Right forelimb (tissue), 1 donor: ENCODE measurements at places on chromosomes 7 and 10.
A peak's percentile ranks its signal among the peaks of the same experiment; 100 is the strongest.

DNA sequence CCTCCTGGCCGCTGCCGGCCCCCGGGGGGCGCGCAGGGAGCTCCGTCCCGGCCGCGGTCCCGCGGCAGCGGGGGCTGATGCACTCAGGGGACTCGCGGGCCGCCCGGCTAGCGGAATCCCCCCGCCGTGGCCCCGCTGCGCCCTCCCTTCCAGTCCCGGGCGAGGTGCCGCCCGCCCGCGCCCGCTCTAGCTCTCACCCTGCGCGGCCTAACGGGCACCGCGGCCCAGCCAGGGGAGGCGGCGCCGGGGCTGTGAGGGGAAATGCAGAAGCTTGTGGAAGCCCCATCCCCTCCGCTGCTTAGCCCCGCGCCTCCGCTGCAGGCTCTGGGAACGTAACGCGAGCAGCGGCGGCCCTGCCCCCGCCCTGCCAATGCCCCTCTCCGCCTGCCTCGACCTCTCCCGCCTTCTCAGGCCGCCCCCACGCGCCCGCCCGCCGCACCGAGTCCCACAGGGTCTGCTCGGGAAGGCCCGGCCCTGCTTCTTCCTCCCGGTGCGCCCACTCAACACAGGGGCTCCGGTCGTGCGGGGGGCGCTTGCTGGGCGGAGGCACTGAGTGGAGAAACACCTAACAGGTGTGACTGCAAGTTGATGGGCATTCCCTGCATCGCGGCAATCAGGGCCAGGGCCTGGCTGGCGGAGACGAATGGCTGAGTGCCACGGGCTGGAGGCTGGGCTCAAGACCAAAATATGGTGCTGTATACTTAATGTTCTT lies 384 bp upstream of the TMEM229A start:
- peak; percentile 53 for DNase-seq

DNA sequence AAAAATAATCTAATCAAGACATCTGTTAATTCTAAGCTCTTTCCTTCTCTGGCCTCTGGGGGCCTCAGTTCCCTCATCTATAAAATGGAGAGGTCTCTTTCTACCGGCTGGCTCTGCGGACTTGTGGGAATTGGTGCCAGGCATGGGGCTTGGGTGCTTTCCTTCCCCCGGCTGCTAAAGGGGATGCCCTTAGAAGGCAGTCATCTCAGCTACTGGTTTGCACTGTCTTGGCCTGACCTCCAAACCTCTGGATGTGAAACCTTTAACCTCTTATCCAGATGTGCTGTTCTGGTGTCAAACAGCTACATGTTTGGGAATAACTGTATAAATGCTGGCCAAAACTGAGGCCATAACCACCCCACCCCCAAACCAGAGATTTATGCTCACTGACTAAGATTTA lies 320.0 kb downstream of the RPS24 start:
- no peak for DNase-seq

- peak; percentile 76 for DNase-seq
Measured at GRCh38 chr10:23067939-23068775, 27.2 kb upstream of the MSRB2 start.

DNA sequence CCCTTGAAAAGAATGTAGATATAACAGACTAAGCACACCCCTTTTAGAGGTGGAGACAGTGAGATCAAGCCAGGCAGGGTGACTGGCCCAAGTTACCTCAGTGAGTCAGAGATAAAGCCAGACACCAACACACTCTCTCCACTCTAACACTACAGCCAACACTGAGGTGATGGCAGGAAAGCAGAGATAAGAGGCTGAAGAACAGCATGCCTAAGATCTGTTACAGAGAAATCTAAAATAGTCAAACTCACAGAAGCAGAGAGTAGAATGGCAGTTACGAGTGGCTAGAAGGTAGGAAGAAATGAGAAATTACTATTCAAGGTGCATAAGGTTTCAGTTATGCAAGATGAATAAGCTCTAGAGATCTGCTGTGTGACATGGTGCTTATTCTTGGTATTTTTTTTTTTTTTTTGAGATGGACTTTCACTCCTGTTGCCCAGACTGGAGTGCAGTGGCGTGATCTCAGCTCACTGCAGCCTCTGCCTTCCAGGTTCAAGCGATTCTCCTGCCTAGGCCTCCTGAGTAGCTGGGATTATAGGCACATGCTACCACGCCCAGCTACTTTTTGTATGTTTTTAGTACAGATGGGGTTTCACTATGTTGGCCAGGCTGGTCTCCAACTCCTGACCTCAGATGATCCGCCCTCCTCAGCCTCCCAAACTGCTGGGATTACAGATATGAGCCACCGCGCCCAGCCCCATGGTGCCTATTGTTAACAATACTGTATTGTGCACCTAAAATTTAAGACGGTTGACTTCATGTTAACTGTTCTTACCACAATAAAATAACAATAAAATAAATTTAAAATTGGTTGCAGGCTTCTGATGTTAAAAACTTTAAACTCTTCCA lies 28.7 kb downstream of the ICA1 start:
- no peak for DNase-seq

- no peak for DNase-seq
Measured at GRCh38 chr7:157411580-157411979, 74.8 kb downstream of the DNAJB6 start.

DNA sequence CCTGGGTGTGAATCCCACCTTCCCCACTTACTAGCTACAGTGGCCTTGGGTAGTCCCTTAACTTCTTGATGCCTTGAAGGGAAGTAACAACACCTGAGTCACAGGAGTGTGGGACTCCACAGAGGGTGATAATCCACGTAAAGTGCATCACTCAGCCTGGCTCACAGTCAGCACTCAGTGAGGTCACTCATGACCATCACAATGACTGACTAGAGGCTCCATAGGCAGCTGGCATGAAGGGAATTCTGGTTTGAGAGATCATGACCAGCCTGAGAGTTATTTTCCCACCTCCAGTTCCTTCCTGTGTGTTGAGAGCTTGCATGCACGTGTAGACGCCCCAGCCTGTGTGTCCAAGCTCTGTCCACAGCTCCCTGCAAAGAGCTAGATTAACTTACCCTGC lies 34.8 kb downstream of the NEUROG3 start:
- no peak for DNase-seq

- DNase-seq: no peak
Measured at GRCh38 chr10:113959383-113959760, 84.3 kb upstream of the ADRB1 start.

DNA sequence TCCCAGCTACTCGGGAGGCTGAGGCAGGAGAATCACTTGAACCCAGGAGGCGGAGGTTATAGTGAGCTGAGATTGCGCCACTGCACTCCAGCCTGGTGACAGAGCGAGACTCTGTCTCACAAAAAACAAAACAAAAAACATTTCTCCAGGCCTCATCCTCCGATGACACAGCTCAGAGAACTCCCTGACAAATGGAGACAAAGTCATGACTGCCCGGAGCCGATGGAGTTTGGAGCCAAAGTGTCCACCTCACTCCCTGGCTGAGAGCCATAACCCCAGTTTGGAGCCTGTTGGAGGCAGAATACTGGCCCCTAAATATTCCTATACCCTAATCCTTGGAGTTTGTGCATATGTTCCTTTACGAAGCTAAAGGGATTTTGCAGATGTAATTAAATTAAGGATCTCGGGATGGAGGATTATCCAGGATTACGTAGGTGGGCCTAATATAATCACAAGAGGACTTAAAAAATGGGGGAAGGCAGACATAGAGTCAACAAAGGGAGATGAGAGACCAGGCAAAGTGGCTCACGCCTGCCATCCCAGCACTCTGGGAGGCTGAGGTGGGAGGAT lies 22.7 kb downstream of the SSC4D start:
- DNase-seq: no peak

DNA sequence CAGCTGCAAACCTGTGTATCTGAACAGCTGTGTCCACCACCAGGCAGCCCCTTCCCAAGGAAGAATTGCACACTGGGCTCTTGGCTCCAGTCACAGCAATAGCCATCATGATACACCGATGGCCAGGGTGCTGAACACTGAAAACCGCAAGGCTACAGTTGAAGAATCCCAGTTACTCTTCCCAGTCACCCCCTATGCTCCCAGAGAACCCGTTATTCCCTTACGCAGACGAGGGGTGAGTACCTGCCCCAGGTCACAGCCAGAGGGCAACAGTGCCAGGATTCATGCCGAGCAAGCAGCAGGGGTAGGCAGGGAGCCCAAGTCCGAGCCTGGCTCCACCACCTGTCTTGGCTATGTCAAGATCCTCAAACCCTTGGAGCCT lies 57.8 kb downstream of the RASGEF1A start:
- no peak for DNase-seq

GRCh38 chr10:132521466-132522102 lies 16.0 kb upstream of the INPP5A start:
- DNase-seq: peak; percentile 27

GRCh38 chr10:76051007-76051936 lies 619.8 kb downstream of the LRMDA start:
- DNase-seq: no peak

DNA sequence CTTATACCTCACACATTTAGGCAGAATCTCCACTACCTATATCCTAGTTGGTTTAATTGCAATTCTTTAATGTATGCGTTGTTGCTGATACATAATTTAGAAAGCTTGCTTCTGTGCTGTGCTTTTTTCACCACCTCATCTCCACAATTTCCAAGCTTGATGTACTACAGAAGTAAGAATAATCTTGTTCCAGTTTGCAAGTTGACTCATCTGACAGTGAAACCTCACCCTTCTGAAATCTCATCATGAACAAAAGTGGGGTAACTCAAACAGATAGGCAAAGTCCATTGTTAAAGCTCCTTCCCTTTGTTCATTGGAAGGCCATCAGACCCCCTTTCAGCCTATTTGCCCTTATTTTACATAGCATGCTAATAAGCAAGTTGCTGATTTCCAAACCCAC lies 13.6 kb downstream of the EIF4EBP2 start:
- no peak for DNase-seq

DNA sequence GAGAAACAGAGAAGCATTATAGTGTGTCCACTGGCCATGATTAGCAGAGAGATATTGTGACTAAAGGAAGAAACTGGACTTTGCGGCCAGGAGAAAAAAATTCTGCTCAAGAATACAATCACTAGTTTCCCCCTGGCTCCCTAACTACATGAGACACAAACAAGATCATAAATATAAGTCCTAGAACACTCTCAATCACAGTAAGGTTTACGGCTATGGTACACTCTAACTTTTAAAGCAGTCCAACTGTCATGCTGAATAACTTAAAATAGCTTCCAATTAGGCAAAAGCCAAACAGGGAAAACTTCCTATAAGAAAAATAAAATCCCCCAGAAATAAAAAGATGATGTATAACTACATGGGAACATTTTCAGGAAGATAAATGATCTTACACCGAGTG lies 132.1 kb downstream of the STRA8 start:
- DNase-seq: no peak

DNA sequence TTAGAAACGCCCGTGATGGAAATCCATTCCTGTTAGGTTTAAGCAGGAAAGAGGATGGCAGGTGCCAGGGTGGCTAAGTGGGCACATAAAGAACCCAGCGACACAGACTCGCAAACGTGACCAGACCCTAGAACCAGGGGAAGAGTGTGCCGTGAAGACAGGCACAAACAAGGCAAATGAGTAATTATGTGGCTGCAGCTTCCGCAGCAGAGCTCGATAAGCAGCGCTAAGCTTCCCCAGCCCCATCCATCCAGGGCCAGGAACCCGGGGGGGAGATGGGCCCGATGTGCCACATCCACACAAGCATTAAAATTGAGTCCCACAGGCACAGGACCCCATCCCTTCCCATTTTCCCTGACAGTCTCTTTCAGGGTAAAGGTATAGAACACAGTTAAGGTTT lies 14.0 kb upstream of the ZFAND2A start:
- DNase-seq: no peak

DNA sequence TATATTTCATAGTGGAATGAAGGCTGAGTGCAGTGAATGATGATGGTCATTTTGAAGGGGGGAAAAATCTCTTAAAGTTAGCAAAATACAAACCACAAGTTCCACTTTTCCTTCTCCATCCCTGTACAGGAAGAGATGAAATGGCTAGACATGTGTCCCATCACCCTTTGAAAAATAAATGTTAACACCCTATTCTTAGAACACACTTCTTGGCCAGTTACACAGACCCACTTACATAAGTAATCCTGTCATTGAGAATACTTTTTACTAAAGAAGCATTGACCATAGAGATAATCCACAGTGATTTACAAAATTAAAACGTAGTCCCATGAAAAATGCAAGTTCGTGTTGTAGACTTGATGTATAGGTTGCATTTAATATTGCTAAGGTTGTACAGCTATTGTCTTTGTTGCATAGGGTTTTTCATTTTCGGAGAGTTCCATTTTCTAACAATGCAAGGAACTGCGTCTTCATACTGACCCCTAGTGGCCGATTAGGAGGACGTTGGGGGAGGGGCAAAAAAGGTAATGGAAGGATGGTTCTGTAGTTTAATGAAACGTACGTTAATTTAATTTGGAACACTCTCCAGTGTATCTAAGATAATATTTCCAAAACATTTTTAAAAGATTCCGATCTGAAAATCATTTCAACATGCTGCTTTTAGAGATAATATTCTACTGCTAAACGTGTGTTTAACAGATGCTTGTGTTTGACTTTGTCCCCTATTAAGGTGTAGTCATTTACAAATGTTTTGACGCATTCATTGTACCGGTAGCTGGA lies 60.9 kb downstream of the ARMC3 start:
- peak; percentile 50 for DNase-seq

DNA sequence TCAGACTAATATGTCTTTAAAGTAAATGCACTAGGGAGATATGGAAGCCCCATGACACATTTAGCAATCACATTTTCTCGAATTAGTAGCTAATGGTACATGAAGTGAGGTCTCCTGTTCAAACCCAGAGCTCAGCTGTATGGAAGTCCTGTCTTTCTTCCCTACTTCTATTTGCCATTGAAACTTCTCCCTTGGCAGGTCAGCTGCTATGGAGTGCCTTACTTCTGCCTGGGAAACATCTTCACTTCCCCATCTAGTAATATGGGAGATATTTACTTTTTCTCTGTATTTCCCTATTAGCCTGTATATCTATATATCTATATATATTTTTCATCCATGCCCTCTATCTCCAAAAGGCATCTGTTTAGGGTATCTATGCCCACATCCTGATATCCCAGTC lies 225.3 kb upstream of the INHBA start:
- no peak for DNase-seq

DNA sequence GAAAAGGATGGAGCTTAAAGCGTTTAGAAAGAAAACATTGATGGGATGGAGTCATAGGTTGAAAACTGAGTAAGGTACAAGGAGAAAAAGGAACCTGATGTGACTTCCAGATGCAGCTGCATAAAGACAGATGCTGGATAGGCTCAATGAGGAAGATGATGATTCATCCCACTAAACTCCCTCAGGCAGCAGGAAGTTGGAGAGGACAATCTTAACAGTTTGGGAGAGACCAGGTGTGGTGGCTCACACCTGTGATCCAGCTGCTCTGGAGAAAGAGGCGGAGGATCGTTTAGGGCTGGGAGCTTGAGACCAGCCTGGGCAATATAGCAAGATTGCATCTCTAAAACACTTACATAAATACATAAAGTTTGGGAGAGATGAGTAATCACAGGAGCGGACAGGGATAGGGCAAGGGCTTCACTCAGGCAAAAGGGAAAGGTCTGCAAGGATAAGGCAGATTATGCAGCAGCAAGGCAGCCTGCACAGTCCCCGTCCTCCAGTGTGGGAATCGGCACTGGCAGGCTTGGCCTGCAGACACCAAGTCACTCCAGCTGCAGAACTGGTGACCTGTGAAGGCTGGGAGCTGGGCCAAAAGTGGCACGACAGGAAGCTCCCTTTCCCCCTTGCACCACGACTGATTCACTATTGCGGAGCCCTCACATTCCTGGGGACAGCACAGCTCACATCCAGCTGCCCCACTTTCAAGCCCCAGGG lies 438.5 kb downstream of the GRID1 start:
- no peak for DNase-seq
